ENCODE measurements at places on chromosomes 4 and X.

- no peak for DNase-seq
Observed at GRCh38 chr4:1325681-1326635, 21.1 kb upstream of the UVSSA start.

GRCh38 chr4:94813221-94813620 lies 55.5 kb downstream of the BMPR1B start:
- no peak for DNase-seq

GRCh38 chr4:17780501-17781299 lies 721 bp downstream of the FAM184B start:
- DNase-seq, result no peak

DNA sequence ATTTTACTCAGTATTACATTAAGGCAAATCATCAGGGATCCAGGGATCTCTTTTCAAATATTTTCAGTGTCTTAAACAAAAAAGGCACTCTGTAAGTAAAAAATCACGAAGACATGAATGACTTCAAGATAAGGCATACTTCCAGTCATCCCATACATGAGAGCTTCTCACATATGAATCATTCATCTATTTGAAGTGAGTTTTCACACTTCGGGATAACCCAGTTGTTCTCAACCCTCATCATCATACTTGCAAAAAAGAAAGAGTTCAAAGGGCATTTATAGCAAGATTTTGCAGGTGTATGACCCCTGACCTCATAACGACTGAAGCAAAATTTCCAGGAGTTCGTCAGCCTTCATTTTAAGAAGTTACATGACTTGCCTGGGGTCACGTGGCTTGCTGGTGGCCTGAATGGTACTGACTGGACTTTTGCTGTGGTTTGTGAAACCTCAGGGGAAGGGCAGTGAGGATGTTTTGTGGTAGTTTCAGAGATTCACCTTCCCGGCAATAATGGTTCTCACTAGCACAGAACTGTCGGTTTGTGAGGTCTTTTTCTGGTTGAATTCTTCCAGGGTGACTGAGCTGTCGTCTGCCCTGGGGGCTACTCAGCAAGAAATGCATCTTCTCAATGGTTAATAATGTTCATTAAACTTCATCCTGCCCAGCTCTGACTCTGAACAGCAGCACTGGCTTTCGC lies 115.8 kb upstream of the SHISA3 start:
- no peak for DNase-seq

DNA sequence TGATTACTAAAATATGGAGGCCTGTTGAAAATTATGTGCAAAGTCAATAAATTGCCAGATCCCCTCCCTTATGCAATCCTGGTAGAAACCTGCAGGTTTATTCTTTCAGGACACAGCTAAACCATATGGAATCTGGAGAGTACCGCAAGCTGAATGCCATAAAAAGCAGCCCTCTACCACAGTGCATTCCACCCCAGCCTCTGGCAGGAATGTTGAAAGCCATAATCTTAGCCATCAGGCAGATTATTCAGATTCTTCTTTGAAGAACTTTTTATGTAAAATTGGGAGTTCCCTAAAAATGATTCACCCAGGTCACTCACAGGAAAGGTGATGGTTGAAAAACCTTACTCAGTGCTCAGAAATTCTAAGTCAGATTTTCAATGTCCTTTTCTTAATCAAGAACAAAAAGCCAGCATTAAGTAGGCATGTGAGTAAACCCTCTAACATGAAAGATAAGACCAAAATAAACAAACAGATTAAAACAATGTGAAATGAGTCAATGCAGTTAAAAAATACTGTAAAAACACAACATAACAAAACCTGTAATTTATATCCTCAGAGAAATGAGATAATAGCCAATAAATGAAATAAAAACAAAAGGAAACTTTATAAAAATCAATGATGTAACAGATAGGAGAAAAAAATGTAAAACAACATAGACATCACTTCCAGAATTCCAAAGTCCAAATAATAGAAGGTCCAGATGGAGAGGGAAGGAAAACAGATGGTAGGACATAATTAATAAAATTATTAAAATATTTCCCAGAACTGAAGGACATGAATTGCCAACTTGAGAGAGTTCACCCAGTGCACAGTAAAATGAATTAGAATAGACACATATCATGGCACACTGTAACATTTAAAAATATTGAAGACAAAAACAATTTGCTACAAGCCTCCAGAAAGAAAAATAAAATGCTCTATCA lies 226.9 kb downstream of the FSTL5 start:
- no peak for DNase-seq

DNA sequence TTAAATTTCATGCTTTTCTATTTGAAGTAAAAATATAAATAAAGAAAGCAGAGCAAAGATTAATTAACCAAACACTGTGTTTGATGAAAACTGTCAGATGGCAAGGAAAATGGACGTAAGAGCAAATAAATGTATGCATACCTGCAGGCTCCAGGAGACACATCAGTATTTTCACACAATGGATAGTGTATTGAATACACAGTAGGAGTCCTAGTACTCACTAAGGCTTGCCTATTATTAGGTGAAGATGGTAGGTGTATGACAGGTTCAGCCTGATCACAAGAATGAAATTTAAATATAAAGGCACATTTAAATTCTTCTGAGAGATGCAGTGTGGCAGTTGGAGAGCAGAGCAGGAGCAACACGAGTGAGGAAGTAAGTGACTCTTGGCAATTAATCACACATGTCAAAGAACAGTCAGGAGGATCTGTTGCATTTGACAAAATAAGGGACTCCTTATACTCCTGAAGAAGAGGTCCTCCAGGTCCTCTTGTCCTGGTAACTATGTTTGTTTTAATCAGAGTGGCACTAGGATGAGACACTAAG lies 106.0 kb upstream of the NDST4 start:
- DNase-seq, result no peak

- no peak for DNase-seq
Observed at GRCh38 chr4:179415037-179415846, 1973.0 kb upstream of the AGA start.

DNA sequence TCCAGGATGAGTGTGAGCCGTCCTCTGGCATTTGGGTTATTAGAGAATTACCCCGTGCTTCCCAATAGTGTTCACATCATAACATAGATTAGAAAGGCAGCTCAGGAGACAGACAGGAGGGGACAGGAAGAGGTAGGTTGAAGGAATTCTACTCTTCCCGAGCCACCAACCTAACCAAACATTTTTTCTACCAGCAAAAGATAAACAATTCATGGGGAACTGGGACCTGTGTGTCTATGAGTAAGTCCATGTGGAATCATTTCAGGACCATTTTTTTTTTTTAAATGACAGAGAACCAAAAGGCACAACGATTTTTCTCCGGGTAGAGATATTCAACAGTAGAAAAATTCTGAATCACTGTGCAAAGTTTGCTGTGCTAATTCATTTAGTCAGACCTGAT lies 174.2 kb upstream of the ETNPPL start:
- DNase-seq, result no peak

DNA sequence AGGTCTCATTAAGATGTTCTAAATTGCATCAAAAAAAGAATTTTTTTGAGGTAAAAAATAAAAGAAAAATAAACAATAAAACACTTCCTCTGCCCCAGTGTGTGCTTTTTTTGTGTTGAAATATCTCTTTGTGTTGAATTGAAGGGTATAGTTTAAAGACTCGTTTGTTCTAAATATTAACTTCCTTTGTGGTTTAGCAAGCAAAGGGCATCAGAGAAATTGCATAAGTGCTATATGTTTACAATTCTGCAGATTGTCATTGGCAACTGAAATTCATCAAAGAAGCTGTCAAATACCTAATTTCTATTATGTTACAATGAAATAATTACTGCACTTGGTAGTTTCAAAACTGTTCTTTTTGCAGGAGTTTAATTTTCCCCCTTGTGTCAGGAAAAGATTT lies 260.5 kb downstream of the DKK2 start:
- DNase-seq, result no peak

GRCh38 chrX:124257924-124258702 lies 74.3 kb upstream of the TEX13D start:
- DNase-seq, result no peak

GRCh38 chr4:143308377-143308776 lies 28.3 kb upstream of the GAB1 start:
- no peak for DNase-seq

- DNase-seq, result no peak
Observed at GRCh38 chr4:88497859-88498409, 25.6 kb downstream of the PYURF start.

DNA sequence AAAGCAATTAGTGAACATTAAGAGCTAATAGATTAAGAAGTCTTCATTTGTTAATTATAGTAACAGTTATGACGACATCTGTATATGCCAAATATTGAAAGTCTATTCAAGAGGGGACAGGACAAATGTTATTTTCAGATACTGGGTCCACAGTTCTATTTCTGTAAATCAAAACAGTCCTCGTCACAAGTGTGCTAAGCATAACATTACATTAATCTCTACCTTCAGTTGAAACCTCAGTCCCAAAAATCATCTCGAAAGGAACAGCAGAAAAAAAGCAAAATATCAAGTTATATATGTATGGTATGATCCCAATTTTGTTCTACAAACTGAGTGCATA lies 70.3 kb downstream of the APBB2 start:
- DNase-seq, result no peak

GRCh38 chrX:14694611-14695010 lies 165.3 kb downstream of the GLRA2 start:
- DNase-seq, result no peak

DNA sequence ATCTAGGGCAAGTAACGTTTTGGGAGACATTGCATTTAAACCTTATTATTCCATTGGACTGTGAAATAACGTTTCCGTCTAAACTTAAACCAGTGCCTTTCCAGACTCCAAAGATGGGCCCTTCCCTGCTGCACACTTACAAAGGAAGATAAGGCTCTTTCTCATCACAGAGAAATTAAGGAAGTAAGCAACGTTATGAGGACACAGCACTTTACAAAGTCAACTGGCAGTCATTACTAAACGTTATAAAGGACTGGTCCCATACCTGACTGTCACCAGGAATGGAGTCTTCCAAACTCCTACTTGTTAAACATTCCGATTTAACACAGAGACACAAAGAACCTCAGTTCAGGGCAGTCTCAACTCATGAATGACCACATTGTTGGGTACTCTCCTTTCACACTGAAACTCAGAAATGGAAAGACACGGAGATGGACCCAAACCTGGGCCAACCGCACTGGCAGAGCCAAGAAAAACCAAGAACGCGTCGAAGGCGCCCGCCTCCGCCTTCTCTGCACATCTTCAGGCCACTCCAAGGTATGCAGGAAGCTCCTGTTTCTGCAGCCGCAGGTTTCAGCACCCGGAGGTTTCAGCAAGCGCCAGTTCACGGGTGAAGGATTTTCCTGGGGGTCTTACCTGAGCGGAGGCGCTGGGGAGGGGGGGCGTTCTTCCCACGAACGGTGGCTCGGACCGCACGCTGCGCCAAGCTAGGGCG lies 670 bp downstream of the PAPSS1 start:
- DNase-seq, result no peak

DNA sequence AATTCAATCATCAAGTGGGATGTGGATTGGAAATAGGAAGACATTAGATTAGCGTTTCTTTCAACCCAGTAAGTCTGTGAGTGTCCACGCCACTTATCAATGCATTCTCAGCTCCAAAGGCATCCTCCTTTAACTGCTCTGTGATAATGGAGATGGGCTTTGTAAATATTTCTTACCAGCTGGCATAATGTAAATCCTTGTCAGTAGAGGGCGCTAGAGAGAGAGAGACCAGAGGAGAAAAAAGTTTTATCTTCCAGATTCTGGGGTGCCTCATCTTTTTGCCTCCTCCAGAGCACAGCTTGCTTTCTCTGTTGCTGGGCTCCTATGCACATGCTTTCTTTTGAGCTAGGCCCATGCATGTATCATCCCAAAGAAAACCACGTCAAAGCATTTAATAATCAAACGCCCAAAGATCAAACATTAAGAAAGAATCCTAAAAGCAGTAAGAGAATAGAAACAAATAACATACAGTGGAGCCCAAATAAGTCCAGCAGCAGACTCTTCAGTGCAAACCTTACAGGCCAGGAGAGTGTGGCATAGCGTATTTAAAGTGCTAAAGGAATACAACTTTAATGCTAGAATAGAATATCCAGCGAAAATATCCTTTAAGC lies 9.6 kb upstream of the MTMR1 start:
- no peak for DNase-seq

- DNase-seq, result no peak
Observed at GRCh38 chr4:119135721-119136121, at the start of gene MYOZ2. Gene MYOZ2, plus strand, starts transcription at chr4:119135832. Its CDS starts 694 bp downstream, at chr4:119136526.

GRCh38 chrX:75547783-75548182 lies 24.9 kb upstream of the ZDHHC15 start:
- no peak for DNase-seq

- no peak for DNase-seq
Observed at GRCh38 chr4:128386761-128387599, 99.4 kb upstream of the PGRMC2 start.

GRCh38 chr4:154319736-154320135 lies 171.9 kb downstream of the DCHS2 start:
- no peak for DNase-seq

DNA sequence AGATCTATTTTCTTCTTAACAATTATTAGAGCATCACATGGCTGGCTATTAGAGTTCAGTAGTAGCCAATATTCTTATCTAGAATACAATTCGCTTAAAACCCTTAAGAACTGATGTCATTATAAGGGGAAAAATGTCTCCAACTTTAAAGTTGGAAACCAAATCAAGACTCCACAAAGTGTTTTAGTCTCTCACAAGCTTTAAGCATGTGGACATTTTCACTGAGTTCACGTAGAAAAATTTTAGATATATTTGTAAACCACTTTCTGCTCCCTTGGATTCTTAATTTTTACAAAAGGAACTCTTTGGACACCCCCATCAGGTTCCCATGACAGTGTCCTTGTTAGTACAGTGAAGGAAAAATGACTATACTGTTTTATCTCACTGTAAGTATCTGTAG lies 123.9 kb upstream of the NAP1L5 start:
- DNase-seq, result no peak

GRCh38 chrX:21479695-21480270 lies 105.6 kb downstream of the CNKSR2 start:
- DNase-seq, result no peak

GRCh38 chr4:54661686-54662085 lies 3.9 kb downstream of the KIT start:
- DNase-seq, result no peak

DNA sequence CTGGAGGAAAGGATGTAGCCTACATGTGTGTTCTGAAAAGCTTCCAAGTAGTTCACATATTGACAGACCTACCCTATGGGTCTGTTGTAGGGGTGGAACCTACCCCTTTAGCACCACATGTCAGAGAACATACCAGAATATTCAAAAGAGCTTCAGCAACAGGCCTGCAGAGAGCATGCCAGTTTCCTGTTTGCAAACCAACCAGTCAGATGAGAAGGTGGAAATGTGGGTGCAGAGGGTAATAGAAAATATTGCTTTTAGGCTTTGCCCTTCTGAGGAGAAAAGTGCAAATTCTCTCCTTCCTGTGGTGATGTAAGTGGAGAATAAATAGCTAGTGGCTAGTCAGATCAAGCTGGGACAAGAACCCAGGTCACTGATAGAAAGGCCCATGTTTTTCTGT lies 16.4 kb downstream of the INTS6L start:
- no peak for DNase-seq

Data from activated CD8-positive, alpha-beta memory T cell treated with anti-CD3 and anti-CD28 coated beads for 48 hours (primary cell).